ENCODE measurements at places on chromosomes 6 and 20.

DNA sequence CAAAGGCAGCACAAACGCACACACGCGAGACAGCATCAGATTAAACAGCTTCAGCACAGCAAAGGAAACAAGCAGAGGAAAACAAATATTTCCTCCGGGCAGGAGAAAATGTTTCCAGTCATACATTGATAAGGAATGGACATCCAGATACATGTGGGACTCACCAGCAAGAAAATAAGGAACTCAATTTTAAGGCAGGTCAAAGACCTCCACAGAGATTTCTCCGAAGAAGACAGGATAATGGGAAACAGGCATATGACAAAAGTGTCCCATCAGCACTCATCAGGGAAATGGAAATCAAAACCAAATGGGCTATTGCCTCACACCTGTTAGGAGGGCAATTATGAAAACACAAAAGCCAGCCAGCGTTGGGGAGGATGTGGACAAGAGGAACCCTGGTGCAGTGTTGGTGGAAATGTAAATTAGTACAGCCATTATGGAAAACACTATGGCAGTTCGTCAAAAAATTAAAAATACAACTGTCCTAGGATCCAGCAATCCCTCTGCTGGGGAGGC is 9.7 kb upstream of the SLCO4A1 start:
- DNase-seq: peak; percentile 1

- DNase-seq: no peak
These were observed 23.4 kb downstream of the CAP2 start for GRCh38 chr6:17416806-17417205.

- DNase-seq: no peak
These were observed 501.5 kb upstream of the FLRT3 start for GRCh38 chr20:14838663-14839628.

DNA sequence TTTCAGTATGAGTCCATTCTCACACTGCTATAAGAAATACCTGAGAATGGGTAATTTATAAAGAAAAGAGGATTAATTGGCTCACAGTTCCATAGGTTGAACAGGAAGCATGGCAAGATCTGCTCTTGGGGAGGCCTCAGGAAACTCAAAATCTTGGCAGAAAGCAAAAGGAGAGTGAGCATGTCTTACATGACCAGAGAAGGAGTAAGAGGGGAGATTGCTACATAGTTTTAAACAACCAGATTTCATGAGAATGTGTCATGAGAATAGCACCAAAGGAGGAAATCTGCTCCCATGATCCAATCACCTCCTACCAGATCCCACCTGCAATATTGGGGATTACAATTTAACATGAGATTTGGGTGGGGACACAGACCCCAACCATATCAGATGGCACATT is 672.4 kb downstream of the HTR1B start:
- no peak for DNase-seq

DNA sequence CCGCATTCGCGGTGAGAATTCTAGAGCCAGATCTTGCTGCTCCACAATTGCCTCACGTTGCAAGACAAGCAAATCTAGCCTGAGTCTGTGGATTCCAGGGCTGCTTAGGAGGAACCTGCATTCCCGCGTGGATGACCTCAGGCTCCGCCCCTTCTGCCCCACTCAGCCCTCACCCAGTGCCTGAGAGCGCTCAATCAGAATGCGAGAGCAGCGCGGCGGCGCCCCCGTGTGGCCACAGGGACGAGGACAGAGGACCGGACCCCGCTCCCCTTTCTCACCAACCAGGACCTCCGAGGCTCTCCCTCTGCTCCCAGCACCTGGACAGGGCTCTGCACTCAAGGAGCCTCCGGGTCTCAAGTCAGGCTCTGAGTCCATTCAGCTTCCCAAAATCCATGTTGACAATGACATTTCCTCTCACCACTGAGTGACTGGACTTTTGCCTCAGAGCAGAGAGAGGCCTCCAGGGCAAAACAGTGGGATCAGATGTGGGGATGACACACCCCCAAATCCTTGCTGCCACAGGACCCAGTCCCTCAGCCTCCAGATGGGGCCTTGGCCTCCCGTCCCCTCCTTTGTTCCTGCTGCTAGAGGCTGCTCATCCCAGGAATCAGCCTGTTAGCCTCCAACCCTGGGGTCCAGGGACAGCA is 52.0 kb downstream of the RPP21 start:
- peak; percentile 93 for DNase-seq

- DNase-seq: no peak
These were observed 12.4 kb downstream of the MAP1LC3A start for GRCh38 chr20:34570859-34571306.

DNA sequence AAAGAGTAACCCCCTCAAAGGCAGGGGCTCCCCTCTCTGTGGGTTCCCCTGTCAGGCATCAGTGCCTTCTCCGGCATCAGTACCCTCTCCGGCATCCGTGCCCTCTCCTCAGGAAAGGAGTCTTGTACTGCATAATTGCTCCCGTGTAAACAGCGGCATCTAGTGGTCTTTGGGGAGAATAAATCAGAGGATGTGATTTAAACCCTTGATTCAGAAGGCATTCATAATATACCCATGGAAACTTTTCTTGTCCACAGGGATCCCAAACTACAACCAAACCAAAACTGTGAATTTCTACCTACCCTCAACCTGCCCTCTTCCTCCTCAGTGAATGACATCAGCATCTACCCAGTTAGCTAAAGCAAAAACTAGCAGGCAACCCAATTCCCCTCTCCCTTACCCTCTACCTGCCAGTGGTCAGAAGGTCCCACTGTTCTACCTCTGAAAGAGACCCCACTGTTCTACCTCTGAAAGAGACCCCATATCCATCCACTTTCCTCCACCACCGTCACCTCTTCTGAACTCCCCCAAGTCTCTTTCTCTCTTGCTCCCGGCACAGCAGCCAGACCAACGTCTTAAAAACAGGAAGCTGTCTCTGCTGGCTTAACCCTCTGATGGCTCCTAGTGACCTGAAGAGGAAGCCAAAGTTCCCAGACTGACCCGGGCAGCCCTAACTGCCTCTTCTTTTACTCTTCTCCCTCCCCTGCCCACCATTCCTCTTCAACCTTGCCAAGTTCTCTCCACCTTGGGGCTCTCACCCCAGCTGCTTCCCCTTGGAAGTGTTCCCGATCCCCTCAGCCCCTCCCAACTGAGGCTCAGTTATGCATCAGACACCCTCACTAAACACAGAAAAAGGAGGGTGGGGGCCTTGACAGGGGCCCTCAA is 27.2 kb downstream of the UBE2V1 start:
- peak; percentile 50 for DNase-seq

DNA sequence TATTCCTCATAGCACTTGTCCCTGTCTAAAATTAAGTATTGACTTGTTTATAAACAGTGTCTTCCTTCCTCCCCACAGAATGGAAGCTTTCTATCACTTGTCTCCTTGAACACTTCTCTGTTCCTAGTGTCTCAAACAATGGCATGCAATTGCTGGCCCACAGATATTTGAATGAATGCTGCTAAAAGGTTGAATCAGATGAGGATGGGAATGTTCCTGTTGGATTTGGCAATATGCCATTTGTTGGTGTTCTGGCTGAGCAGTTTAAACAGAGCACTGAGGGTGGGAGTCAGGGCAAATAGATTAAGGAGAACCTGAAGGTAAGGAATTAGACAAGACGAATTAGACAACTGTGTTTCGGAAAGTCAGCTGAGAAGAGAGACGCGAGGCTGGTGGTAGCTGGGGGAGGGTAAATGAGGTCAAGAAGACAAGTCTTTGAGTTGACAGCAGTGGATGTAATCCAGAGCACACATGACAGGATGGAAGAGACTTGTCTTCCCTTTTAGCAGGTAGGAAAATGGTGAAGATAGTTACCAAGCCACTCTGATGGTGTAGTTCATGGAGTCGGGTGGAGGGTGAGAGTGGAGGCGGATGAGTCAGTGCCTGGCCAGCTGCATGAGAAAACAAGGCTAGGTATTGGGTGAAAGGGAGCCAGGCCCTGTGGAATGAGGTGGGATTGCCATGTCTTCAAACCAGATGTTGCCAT is 58.3 kb upstream of the GNRH2 start:
- DNase-seq: no peak

DNA sequence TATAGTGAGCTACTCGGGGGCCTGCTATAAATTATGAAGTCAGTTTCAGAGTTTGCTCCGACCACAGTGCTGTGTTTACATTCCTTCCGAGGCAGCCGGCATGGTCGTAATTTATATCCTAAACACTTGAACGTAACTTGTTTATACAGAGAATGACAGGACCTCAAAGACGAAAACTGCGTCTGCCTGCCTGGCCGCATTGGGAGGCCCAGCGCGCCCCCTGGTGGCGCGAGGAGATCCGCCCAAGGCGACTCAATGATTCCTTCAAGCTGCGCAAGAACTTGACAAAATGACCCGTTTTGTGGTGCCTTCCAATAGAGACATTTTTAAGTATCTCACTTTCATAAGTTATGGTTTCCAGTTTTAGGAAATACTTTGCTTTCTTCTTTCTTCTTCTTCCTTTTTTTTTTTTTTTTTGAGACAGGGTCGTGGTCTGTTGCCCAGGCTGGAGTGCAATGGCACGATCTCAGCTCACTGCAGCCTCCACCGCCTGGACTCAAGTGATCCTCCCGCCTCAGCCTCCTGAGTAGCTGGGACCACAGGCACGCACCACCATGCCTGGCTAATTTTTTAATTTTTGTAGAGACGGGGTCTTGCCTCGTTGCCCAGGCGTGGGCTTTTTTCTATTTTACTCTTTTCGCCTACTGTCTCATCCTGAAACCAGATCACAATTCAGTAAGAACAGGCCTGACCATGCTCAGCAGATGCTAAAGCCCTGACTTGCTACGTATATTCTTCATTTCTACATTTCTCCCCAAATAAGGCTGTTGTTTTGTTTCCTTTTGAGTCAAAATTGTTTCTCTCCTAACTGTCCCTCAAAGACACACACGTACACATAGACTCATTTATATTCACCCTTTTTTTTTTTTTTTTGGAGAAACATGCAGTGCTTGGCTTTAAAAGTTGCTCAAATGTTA is 7.8 kb downstream of the FOXF2 start:
- peak; percentile 62 for DNase-seq
